Inflammatory macrophage (primary cell): ENCODE measurements at places on chromosomes 3 and 15.
A peak's percentile ranks its signal among the peaks of the same experiment; 100 is the strongest.

DNA sequence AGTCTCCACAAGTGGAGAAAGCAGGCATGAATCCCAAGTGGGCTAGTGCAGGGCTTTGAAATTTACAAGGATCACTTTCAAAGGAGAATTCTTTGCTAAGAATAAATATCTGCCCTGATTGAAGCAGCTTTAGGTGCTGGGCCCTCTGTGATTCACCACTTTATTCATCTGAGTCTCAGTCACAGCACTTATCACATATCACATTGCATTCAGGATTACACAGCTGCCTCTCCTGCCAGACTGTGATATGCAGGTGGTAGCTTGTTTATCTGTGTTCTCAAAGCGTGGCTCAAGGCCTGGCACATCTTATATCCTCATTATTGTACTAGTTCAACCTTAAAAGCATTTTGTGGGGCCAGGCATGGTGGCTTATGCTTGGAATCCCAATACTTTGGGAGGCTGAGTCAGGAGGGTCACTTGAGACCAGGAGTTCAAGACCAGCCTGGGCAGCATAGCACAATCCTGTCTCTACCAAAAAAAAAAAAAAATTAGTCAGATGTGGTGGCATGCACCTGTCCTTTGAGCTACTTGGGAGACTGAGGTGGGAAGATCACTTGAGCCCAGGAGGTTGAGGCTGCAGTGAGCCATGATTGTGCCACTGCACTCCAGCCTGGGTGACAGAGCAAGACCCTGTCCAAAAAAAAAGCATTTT lies 156.9 kb upstream of the EIF1B start:
- DNase-seq, result no peak

DNA sequence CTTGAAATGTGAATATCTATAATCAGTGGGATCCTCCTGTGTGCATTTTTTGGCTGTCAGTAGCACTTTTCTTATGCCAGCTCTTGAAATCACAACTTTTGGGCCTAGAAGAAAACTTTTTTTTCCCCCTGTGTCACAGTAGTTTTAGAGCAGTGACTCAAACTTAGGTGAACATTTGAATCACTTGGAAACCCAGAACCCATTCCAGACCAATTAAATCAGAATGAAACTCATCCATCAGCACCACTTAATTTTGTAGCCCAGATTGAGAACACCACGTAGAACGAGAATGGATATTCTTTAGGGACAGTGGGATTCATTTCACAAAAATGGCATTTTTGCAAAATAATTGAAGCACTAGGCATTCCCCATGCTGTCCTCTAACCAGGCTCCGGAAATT lies 224.8 kb upstream of the NANOGP8 start:
- DNase-seq, result no peak

- DNase-seq, result no peak
These were observed 63.7 kb downstream of the LRCH3 start for GRCh38 chr3:197854596-197855343.

DNA sequence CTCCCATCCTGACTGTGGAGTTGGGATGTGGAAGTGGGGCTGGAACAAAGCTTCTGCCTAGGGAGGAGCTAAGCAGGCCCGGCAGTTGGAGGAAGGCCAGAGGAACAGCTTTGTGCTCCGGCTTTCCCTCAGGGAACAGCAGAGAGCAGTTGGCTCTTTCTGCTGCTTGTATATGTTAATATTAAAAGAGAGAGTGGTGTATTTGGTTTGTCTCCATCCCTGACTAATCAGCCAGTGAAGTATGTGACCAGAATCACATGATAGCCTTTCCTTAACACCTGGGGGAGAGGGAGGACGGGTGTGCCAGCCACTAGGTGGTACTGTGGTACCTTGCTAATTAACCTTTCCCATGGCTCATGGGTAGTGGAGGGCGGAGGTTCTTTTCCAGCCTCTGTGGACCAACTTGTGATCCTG lies 10.0 kb downstream of the EIF2B5 start:
- peak; percentile 18 for DNase-seq

DNA sequence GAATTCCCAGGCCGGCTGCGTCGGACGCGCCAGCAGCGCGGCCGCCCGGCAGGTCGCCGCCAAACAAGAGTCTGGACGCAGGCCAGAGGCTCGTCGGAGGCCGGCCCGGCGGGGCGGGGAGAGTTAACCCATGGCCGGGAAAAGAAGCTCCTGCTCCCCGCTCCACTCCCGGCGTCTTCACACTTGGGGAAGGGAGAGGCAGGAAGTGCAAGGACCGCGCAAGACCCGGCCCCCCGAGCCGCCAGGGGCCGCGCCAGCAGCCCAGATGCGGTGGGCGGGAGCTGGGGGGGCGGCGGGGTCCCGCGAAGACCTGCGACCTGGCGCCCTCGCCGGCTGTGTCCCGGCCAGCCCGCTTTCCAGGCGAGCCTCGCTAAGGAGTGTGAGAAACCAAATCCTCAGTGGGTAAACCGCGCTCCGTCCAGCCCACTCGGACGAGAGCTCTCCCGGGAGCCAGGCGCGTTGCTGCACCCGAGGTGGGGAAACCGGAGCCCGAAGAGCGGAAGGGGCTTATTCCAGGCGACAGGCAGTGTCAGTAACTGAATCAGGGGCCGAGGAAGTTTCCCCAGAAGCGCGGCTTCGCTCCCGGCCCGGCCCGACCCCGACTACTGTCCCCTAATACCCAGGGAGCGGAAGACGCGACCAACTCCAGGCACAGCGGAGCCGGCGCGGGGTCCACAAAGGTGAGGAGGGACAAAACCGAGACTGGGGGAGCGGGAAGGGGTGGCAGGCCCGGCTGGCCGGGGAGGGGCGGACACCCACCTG lies 721 bp downstream of the ADAMTS7 start:
- DNase-seq, result no peak

DNA sequence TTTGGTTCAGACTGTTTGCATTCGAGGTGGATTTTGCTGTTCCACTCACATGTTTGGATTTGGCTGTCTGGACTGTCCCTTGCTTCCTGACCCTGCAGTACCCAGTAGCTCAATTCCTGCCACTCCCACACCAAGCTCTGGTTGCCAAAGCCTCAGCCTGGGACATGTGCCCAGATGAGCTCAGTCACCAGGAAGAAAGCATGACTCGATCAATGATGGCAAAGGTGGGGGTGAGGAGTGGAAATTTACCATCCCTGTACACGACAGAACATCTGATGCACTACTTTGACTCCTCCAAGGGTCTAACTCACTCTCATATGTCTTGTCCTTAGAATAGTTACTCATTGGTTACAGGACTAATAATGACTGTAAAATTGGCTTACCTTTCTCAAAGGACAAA lies 45.2 kb downstream of the ZNF385D start:
- no peak for DNase-seq

DNA sequence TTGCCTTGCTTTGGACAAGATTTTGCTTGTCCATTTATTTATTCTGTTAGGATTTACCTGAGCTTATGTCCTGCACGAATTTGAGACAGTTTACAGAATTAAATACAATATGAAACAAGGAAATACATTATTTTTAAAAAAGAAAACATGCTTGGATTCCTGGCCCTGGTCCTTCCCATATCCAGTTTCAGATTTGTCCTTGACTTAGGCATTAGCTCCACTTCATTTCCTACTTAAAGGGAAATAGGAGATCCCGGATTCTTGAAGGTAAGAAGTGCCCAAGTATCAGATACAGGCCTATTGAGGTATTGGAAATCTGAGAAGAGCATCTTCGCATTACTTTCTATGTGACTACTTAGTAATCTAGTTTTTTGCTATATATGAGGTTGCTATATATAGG lies 672.0 kb downstream of the SI start:
- no peak for DNase-seq

GRCh38 chr15:91255670-91256192 lies 155.7 kb downstream of the SV2B start:
- DNase-seq, result peak; percentile 47

GRCh38 chr3:14532691-14533456 lies 7.3 kb downstream of the GRIP2 start:
- DNase-seq, result no peak

DNA sequence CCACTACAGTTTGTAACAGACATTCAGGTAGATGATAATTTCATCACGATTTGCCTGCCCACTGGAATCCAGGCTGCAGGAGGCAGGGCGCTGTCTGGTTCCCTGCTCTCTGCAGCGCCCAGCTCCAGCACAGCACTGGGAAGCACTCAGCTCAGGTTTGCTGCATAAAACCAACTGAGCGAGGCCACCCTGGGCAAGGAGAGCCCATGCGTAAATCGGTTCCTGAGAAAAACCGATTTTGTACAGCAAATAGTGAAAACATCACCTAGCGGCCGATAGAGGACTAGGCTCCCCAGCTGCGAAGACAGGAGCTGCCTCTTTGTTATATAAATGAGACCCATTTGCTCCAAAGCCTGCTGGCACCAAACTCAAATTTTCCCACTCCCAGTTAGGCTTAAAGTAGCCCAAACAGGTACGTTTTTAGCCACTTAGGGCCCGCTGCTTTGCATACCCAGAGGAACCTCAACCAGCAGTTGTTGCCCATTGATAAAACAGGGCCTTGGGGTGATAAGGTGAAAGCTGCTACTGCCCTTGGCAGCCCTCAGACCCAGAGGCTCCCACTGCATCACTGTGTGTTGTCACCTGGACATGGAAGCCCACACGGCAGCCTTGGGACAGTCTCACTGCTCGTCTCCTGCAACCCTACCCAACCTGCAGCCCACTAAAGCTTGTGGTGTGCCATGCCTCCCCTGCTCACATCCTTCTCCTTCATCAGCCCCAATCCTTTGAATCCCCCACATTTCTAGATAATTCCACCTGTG lies 47.5 kb downstream of the ALDH1L1 start:
- DNase-seq, result no peak

DNA sequence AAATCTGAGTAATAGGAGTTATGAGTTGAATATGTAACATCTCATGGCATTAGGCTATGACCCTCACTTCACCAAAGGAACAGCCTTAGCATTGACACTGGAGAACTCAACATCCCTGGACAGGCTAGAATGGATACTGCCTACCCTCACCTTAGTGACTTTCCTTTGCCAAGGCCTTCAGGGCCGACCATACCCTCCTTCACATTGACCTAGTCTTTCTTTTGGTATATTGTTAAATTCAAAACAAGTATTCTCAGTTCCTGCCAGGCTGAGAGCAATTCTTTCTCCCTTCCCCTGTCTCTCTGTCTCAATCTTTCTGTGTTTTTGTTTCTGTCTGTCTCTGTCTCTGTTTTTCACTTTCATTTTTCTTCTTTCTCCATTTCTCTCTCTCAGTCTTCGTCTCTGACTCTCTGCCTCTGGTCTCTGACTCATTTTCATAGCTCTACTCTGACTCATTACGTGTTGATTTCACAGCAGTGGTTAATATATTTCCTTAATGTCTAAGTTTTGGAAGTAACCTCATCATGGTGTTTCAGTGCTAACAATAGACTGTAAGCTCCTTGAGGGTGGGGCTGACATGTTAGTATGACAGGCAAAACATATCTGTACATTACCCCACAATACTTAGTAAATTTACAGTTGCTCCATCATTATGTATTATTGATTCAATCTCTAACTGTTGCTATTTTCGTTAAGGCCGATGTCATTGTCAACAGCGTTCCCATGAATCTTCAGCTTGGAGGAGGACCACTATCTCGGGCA lies 32.5 kb downstream of the PARP15 start:
- peak; percentile 14 for DNase-seq

- no peak for DNase-seq
These were observed 20.1 kb upstream of the IGF1R start for GRCh38 chr15:98628216-98628615.

- DNase-seq, result peak; percentile 66
These were observed 5.2 kb downstream of the HRH1 start for GRCh38 chr3:11159421-11159904.

GRCh38 chr15:53872410-53872809 lies 105.8 kb upstream of the UNC13C start:
- no peak for DNase-seq

DNA sequence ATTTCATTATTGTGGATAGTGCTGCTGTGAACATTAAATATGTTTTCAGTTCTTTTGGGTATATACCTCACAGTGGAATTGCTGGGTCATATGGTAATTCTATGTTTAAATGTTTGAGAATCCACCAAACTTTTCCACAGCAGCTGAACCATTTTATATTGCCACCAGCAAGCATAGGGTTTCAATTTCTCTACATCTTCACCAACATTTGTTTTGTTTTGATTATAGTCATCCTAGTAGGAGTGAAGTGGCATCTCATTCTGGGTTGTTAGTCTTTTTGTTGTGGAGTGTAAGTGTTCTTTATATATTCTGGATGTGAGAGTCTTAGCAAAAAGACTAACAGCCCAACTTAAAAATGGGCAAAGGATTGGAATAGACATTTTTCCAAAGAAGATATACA lies 6.0 kb downstream of the RPUSD2 start:
- no peak for DNase-seq

GRCh38 chr3:128503751-128504532 lies 10.9 kb upstream of the GATA2 start:
- DNase-seq, result no peak

DNA sequence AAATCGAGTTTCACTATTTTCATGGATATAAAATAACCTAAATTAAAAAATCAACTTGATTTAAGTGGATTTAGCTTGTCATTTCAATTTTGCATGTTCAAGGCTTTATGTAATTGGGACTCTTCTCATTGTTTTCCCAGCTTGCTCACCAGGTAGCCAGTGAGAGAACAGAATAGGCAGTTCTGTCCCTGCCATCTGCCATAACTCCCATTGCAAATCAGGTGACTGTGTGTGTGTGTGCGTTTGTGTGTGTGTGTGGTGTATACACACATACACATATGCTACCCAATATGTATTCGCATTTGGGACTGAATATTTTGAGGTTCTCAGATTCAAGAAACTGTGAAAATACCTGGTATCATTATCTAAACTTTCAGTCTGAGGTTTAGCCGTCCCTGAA lies 1069.8 kb downstream of the IGSF11 start:
- DNase-seq, result no peak

DNA sequence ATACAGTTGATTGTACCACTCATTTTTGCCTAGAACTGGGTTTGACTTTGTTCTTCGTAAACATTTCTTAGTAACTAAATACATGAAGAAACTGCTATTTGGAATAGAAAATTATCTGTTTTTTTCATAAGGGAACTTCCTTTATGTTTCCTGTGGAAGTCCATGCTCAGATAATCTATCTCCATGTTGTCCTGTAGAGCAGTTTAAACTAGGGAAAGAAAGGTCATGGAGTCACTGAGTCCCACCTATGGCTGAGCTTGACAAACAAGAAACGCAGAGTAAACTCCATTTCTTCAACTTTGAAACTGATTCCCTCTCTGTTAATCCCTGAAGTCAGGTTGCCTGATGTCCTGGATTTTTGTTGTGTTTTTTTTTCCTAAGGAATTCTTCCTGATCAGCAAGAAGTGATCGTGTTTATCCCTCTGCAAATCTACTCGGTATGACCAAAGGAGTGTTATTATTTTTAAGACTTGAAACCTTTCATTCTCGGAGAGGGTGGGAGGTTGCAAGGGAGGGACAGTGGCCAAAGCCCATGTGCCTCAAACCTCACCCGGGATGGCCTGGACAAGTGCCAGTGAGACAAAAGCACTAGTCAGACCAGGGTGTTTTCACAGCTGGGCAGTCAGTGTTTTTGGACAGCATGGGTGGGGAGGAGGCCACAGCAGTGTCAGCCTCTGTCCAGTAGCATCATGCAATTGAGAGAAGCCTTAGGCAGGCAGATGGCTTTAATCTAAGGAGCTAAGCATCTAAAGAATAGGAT lies 129.8 kb upstream of the PHLDB2 start:
- no peak for DNase-seq
